A549 treated with CpdA at 1 μM for 4 hours (cell line): ENCODE measurements at places on chromosomes 12 and 14. TPM values are rescaled to one million over a fixed set of nuclear protein-coding genes. Genes with fewer than 3 reads are reported as not detected.

The FOXG1 gene
- 0.09 to 0.17 TPM (median 0.10 TPM) in 5 replicates for total RNA-seq

The BEGAIN gene
- total RNA-seq = 8.2 to 15.0 TPM (median 11.0 TPM) in 5 replicates

The KCNK10 gene
- total RNA-seq = not detected in 5 replicates

The FBXO34 gene
- total RNA-seq = 12.5 to 17.0 TPM (median 15.1 TPM) in 5 replicates

The CLEC4D gene
- not detected in 5 replicates for total RNA-seq

The OR4Q3 gene
- total RNA-seq = not detected in 5 replicates

The NKX2-1 gene
- 0.03 to 0.06 TPM in 2 of 5 replicates, not detected in the others for total RNA-seq

The LRFN5 gene
- total RNA-seq = not detected in 5 replicates

The CEBPE gene
- total RNA-seq = not detected in 5 replicates

The ADAM21 gene
- total RNA-seq = 0.03 TPM in 1 of 5 replicates, not detected in the others

The POTEM gene
- not detected in 5 replicates for total RNA-seq
